GM19239 (cell line): ENCODE measurements at places on chromosomes 5 and 9.

- DNase-seq = no peak
Measured at GRCh38 chr5:6039111-6039510, 339.2 kb downstream of the MED10 start.

DNA sequence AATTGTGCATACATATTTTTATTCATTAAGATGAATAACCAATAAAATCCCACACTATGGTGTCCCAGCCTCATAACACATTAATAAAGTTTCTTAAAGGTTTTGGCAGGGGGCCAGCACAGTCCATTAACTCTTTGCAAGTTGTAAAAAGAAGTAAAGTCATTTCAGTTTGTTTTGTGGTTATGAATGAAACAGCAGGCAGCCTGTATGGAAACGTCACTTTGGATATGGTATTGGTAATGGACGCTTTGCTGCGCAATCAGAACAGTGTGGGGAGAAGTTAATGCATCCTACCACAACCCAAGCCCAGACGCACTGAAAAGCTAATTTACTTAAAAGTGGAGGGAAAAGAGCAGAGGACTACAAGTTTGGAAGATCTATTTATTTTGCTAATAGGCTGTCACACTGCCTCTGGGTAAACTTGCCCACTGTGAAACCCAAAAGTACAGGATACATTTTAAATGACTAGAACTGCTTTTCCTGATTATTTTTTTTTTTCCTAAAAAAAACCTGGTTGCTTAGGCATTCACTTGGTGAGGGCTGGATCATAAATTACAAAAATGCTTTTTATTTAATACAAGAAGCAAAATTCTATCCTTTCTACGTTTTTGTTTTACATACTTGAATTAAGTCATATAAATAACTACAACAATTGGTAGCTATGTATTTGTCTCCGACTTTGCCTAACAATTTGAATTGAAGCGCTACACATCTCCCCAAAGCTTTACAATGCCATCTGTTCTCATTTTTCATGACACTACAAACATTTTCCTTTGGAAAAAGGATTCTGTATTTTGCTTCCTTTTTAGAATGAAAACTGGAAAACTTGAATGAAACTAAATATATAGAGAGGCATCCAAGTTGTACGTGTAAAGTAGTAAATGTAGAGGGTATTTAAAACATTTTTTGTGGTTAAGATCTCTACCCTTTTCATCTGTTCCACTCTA is 104.3 kb downstream of the NFIB start:
- no peak for DNase-seq

DNA sequence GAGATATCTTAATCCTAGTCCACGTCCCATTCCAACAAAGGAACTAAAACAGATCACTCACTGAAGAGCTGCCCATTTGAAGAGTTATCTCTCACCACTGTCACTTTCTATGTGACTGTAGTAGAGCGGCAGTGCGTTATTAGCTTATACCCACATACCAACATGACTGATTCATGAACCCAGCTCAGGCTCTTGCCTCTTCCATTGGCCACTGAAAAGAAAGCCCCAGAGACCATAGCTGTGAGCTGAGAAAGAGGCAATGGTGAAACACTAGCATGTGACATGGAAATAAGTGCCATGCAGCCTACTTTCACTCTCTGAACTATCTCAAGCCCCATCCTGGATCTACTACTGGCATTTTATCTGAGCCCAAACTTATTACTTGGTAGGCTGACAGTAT is 151.7 kb upstream of the MOCS2 start:
- DNase-seq = no peak

- no peak for DNase-seq
Measured at GRCh38 chr9:94157050-94157801, 73.0 kb downstream of the PTPDC1 start.

DNA sequence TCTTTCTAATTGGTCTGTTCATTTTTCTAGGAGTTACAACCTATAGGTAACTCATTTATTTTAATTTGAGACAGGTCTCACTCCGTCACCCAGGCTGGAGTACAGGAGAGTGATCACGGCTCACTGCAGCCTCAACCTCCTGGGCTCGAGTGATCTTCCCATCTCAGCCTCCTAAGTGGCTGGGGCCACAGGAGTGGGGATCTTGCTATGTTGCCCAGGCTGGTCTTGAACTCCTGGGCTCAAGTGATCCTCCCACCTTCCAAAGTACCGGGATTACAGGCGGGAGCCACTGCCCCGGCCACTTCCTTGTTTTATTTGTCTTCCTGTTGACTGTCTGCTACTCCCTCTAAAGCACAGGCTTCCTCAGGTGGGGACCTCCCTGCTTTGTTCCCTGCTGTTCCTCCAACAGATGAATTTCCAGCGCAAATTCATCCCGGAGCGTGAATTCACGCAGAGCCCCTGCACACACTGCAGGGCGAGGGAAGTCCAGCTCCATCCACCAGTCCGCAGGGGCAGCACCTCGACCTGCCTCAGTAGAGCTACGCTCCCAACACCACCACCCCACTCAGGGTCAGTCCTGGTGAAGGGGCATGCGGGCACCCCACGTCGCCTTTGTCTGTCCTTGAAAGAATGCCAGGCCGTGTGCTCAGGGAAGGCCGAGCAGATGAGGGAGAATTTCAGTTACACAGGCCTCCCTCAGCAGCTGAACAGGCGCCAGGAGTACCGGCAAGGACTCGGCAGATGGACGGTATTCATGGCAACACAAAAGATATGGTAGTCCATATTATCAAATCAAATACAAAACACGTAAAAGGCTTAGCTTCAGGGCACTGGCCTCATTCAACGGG is 6.3 kb downstream of the QSOX2 start:
- DNase-seq = no peak

DNA sequence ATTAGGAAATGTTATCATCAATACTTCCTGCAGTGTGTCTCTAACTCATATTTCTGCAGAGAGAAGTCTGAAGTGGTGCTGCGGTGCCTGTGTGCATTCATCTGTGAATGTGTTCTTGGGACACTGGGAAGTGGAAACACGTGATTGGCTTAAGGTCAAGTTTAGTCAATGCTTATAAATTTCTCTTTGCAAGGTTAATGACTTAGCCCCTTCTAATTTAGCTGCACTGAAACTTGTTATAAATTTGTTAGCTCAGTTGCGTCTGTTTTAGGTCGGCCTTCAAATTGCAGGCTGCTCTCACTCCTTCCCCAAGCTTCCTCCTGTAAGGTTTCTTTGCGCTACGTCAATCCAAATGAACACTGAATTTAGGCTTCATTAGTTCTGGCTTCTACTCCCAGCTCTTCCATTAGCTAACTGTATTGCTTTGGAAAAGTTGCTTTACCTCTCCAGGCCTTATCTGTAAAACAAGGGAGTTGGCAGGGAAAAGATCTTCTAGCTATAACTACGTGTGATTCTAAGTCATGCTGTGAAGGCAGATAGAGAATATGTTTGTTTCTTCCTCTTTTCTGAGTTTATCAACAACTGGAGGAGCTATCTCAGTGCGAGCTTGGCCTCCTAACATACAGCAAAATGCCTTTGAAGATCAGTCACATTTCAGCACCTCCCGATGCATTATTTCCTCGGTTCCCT is 341.8 kb downstream of the NFIB start:
- DNase-seq = no peak

DNA sequence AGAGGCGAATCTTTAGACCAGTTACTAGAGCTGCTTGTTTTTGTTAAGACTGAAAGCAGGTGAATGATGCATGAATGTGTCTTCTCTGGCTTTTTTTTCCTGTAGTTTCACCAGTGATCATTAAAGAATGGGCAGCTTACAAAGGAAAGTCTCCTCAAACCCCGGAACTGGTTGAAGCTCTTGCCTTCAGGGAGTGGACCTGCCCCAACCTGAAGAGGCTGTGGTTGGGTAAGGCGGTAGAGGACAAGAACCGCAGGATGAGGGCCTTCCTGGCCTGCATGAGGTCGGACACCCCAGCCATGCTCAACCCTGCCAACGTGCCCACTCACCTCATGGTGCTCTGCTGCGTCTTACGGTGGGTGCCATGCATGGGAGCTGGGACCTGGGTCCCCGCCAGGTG is 33.3 kb upstream of the PHF2 start:
- no peak for DNase-seq

DNA sequence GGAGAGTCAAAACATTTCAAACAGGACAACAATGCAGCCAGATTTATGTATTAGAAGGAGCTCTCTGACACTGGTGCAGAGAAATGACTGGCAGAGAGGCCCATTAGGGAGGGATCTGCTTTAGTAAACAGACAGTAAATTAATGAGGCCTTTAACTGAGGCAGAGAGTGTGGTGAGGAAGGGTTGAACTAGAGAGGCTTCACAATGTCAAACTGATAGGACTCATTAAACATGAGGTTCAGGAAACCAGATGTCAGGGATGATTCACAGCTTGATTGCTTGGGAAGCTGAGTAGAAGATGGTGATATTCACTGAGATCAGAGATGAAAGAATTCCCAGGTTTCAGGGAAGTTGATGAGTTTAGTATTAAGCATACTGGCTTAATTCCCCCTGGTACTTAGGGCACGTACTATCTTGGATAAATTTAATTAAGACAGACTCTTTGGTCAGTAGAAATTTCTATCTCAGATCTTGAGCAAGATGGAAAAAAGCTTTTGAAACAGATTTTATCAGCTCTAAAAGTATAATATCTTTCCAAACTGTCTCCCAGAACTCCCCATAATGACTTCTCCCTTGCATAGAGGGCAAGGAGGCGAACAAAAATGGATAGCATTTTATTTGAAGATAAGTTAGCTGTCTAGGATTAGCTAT is 8.6 kb upstream of the MUSK start:
- DNase-seq = no peak

GRCh38 chr5:56314529-56314928 is 81.4 kb upstream of the ANKRD55 start:
- no peak for DNase-seq

GRCh38 chr9:105971986-105972385 is 277.6 kb downstream of the TMEM38B start:
- no peak for DNase-seq

- DNase-seq = no peak
Measured at GRCh38 chr5:76384189-76384588, 18.9 kb upstream of the IQGAP2 start.

GRCh38 chr9:99916650-99917049 is 10.2 kb downstream of the STX17 start:
- no peak for DNase-seq

DNA sequence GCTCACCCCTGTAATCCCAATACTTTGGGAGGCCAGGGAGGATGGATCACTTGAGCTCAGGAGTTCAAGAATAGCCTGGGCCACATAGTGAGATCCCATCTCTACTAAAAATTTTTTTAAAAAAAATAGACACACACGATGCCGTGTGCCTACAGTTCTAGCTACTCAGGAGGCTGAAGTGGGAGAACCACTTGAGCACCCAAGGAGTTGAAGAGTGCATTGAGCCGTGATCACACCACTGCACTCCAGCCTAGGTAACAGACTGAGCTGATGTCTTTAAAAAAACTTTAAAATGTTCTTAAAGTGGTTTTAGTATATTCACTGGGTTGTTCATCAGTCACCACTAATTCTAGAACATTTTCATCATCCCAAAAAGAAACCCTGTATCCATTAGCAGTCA is 51.9 kb upstream of the RNF38 start:
- no peak for DNase-seq

DNA sequence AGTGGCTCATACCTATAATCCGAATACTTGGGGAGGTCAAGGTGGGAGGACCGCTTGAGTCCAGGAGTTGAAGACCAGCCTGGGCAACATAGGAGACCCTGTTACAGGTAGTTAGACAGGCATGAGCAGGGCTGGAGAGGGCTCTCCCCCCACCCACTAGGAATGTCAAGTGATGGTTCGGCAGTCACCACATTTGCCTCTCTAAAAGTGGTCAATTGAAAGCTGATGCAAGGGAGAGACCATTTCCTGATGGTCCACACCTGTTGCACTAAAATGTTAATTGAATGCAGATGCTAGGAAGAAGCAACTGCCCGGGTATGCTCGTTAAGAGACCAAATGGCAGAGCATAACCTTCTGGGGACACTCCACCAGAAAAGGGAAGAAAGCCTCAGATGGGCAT is 82.7 kb downstream of the SFXN1 start:
- no peak for DNase-seq

- DNase-seq = no peak
Measured at GRCh38 chr9:76658510-76659231, 105.6 kb upstream of the PCA3 start.

GRCh38 chr9:14838701-14839100 is 71.5 kb downstream of the FREM1 start:
- no peak for DNase-seq

DNA sequence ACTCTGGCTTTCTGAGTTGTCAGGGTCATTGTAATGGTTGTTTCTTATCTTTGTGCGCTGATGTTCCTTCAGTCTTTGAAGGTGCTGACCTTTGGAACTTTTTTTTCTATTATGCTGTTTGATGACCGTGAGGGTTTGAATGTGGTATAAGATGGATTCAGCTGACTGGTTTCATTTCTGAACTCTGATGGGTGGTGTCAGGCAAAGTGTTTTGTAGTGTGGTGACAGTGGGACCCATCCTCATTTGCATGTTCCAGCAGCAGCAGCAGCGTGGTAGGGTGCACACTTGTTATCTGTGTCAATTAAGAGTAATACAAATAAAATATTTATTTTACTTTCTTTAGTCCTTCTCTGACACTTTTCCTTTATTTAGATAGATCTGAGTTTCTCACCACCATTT is 227.7 kb upstream of the PRR16 start:
- no peak for DNase-seq
